Prostate gland (tissue), 2 donors: ENCODE measurements at places on chromosomes 11 and 22.
A peak's percentile ranks its signal among the peaks of the same experiment; 100 is the strongest.

DNA sequence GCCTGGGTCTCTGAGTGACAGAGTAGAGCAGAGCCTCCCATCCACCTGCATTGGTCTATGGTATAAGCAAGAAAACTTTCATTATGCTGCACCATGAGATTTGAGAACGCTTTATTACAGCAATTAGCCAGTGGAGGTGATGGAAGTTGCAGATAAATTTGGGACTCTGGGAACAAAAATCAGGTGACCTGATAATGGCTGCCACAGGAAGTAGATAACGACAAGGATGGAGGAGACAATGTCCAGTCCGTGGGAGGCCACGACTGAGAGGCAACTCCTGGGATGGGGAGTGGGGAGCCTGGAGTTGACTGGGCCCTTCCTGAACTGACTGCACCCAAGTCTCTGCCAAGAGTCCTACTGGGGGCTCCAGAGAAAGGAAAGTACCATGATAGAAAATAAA, 4.7 kb downstream of the MRGPRD start:
- peaks cover 10% of the 10 kb centered on the region for H3K4me1 ChIP-seq
- no peaks in the 10 kb centered on the region for H3K36me3 ChIP-seq

- no peaks in the 10 kb centered on the region for H3K4me1 ChIP-seq
- H3K36me3 ChIP-seq = no peaks in the 10 kb centered on the region
- H3K27ac ChIP-seq = no peak overlapping the region
- no peaks in the 10 kb centered on the region for H3K27me3 ChIP-seq
These were observed 30.5 kb upstream of the PHOX2A start for GRCh38 chr11:72274435-72274834.

DNA sequence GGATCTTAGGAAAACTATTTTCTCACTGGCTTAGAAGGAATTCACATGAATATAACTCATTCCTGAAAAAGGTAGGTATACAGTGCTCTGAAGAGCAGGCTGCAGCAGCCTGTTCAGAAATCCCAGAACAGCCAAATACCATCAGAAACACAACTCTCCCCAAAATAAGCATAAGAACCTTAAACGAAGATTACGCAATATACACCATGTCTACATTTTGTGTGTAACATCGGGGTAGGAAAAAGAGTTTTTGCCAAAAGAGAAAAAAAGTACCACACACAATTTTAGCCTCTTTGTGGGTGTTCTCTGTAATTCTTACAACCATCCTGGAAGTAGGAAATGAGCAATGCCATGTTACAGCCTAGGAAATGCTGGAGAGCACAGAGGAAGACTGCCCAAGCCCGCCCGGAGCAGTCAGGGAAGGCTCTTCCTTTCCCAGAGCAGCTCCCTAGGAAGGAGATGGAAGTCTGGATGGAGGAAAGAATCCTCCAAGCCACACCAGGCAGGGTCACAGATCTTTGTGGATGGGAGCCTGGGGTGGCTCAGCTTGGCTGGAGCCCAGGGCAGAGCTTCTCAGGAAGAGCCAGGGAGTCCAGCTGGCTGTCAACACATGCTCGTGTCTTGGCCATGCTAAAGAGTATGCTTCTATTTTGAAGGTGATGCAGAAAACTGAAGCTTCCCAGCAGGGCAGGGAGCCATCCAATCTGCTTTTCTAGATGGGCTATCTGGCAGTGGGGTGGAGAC, 49.7 kb upstream of the ARFGAP3 start:
- peak overlapping the region; percentile 31 for H3K27ac ChIP-seq
- H3K27me3 ChIP-seq = no peaks in the 10 kb centered on the region
- no peak for DNase-seq

DNA sequence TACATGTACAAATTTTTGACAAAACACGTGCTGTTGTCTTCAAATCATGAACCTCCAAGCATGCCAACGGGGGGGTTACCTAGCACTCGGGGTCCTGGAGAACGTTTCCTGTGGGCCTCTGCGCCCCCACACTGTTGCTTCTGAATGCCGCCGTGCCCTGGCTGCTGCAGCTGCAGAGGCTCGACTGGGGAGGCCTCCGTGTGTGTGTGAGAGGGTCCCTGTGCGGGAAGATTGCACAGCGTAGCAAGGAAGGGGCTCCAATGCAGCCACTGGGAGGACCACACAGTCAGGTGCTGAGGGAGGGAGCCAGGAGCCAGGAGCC, 1322.2 kb downstream of the TBC1D22A start:
- H3K4me1 ChIP-seq = no peaks in the 10 kb centered on the region
- no peaks in the 10 kb centered on the region for H3K36me3 ChIP-seq
- no peak for DNase-seq
- H3K27ac ChIP-seq = no peak overlapping the region

- H3K27me3 ChIP-seq = no peaks in the 10 kb centered on the region
- no peaks in the 10 kb centered on the region for H3K4me1 ChIP-seq
- H3K4me3 ChIP-seq = no peak overlapping the region
- H3K27ac ChIP-seq = no peak overlapping the region
- DNase-seq = no peak
These were observed 133.2 kb downstream of the SPATA19 start for GRCh38 chr11:133712051-133712560.

DNA sequence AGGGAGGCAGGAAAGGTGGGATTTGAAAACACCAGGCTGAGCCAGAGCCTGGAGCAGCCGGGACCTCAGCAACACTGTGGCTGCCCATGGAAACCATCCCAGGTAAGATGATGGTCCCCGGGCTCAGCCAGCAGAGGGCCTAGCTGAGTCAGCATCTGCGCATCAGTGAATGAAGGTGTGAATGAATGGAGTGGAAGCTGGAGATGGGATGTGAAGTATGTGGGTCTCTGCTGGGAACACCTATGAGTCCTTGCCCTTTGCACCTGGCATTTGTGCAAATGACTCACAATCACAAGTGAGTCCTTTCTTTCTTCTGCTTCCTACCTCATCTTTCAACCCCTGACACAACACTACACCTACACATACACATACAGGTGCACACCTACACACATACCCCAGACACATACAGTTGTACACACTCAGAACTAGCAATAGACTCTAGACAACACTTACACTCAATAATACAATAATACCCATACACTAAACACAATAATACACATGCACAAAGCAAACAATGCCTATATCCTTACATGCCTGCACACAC, 62.8 kb upstream of the PRDM11 start:
- H3K4me1 ChIP-seq = no peaks in the 10 kb centered on the region
- no peak overlapping the region for H3K27ac ChIP-seq
- DNase-seq = no peak

- no peaks in the 10 kb centered on the region for H3K4me1 ChIP-seq
- no peaks in the 10 kb centered on the region for H3K27me3 ChIP-seq
- no peak overlapping the region for H3K4me3 ChIP-seq
- H3K36me3 ChIP-seq = no peaks in the 10 kb centered on the region
- no peak for DNase-seq
These were observed 7.7 kb downstream of the LIF start for GRCh38 chr22:30238661-30239487.

- DNase-seq = no peak
- H3K36me3 ChIP-seq = no peaks in the 10 kb centered on the region
- no peak overlapping the region for H3K4me3 ChIP-seq
- H3K4me1 ChIP-seq = no peaks in the 10 kb centered on the region
- H3K27ac ChIP-seq = no peak overlapping the region
These were observed 9.2 kb downstream of the RHBDD3 start for GRCh38 chr22:29258407-29259252.

GRCh38 chr11:100359281-100359680, 327.8 kb upstream of the ARHGAP42 start:
- H3K27me3 ChIP-seq = no peaks in the 10 kb centered on the region
- H3K27ac ChIP-seq = no peak overlapping the region
- H3K36me3 ChIP-seq = no peaks in the 10 kb centered on the region

DNA sequence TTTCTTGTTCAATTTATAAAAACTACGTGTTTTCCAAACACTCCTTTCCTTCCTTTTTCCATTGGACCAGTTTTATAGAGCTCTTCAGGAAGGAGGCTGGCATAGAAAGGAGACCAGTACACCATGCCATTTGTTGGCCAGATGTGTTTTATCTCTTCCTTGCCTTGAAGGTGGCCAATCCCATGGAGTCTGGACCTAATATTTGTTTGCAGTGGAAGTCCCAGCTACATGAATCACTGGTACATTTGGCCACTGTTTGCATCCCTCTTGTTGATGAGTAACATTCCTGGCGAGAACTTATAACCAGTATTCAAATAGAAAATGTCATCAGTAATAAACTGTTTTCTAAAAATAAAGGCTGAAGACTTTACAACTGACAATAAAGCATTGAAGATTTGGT, 110.2 kb downstream of the ANO3 start:
- H3K4me1 ChIP-seq = no peaks in the 10 kb centered on the region
- no peak overlapping the region for H3K4me3 ChIP-seq
- no peaks in the 10 kb centered on the region for H3K36me3 ChIP-seq
- H3K27ac ChIP-seq = no peak overlapping the region
- DNase-seq = no peak
- no peaks in the 10 kb centered on the region for H3K27me3 ChIP-seq
